Non-pigmented ciliary epithelial cell (primary cell): ENCODE measurements at places on chromosomes 1 and 21.

DNA sequence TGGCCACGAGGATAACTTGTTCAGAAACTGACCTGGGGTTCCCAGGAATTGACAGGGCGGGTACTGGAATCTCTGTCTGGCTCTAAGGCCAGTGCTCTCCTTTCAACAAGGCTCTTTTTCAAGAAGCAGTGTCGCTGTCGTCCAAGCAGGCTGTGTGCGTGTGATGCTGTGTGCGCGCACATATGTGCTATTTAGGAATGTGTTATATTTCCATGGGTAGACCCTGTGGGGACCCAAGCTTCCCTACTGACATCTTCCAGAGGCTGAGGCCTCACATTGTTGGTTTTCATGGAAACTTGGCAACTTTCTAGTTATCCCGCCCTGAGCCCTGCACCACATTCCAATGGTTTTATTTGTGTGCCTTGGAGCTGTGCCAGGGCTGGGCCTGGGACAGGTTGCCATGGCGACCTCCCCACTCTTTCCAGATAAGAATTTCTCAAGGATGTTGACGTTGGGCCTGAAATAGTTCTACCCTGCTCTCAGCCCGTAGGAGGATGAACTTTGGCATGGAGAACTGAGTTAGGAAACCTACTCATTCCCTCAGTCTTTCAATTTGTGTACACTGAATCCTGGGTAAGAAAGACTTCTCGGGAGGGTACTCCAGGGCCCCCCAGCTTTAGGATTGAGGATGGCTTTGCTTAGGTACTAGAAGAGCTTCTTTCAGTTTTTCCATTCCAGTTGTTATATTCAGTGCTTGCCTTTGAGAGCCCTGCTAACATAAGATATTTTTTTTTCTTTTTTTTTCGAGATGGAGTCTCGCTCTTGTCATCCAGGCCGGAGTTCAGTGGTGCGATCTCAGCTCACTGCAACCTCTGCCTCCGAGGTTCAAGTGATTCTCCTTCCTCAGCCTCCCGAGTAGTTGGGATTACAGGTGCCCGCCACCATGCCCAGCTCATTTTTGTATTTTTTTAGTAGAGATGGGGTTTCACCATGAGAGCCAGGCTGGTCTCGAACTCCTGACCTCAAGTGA is 38.8 kb upstream of the SRSF10 start:
- peak; percentile 99 for DNase-seq

GRCh38 chr1:17615959-17616358 is 76.5 kb downstream of the ARHGEF10L start:
- no peak for DNase-seq

- DNase-seq = no peak
Observed at GRCh38 chr1:179817789-179818188, 59.8 kb downstream of the TOR1AIP2 start.

DNA sequence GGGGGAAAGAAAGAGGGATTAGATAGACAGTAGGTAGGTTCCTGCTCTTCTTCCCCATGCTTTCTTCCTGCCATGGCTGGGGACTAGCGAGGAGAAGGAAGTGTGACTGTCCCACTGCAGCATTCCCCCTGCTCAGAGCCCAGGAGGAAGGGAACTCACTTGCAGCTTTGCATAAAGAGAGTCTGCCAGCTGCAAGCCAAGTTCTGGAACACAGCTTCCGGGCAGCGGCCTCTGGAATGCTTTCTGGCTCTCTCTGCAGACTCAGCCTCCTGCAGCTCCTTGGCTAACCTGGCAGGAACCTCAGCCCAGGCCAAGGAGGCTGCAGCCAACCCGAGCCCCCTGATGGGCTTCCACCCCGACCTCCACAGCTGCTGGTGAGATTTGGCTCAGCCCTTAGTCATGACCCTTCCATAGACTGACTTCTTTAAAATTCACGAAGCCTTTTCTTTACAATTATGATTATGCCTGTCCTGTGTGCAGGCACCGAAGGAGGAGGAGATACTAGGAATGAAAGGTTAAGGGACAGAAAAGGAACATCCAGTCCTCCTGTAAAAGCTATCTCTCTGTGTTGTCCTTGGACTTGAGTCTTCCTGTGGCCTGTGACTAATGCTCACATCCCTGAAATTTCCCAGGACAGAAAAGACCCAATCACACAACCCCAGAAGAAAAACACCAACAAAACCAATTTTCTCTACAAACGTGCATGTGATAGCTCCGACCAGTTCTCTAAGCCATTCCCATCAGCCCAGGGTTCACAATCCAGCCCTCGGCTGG is 108.2 kb upstream of the OLIG2 start:
- DNase-seq = no peak

DNA sequence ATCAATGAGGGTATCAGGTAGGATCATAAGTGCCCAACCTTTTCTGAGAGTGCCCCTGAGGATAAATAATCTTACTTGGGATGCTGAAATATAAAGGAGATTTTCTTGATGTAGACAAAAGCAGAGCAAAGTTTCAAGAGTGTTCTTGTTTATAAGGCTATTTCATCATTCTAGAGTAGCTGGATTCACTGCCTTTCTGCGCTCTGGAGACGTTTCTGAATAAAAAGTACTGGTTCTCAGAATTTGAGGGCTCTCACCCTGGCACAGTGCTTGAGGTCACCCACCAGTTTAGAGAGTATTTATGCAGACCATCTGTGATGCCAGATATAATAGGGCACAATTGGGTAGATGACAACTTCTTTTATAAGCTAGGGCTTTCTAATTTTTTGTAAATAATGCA is 103.3 kb downstream of the GDAP2 start:
- no peak for DNase-seq

DNA sequence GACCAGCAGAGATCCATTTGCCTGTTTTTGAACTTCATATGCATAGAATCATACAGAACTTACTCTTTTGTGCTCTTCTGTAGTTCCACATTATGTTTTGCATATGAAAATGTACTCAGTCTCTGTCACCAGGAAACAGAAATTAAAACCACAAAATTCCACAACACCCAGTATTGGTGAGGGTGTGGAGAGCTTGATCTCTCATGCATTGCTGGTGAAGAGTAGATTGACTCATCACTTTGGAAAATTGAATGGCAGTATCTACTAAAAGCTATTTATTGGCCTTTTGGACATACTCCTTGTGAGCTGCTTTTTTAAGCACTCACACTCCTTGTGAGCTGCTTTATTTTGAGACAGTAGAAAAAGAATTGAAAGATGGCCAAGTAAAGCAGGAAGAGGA is 43.3 kb downstream of the VTCN1 start:
- DNase-seq = no peak

DNA sequence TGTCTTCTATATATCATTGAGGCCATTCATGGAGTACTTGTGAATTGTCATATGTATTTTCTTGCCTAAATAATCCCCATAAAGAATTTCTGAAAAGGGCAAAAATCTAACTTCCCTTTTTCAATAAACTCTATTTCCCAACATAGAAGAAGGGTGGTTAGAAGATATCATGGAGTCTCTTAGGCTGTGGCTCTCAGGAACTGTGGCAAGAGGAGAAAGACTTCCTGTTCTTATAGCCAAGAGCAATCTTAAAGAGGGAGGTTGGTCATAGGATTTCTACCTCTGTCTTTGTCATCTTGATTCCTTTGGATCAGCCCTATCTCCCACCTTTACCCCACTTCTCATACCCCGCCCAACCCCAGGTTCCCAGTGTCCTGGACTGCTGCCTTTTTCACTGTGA is 175.8 kb downstream of the TYW3 start:
- DNase-seq = no peak

GRCh38 chr1:87150143-87150542 is 178.5 kb upstream of the LMO4 start:
- no peak for DNase-seq

- peak; percentile 60 for DNase-seq
Observed at GRCh38 chr1:181469829-181470228, 13.5 kb upstream of the CACNA1E start.

DNA sequence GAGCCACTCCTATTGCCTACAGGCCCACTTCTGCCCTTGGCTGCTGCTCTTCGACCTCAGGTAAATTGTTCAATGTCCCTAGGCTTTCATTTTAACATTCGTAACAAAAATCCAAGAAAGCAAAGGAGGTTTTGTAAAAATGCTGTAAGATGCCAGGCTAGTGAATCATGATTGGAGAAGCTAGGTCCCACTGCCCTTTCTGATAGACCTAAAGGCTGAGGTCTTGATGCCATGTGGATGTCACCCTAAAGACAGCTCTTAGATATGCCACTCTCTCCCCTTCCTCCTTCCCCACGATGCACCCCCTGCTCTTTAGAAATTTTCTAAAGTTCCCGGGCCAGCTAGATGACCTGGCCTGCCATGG is 9.9 kb upstream of the TMEM39B start:
- DNase-seq = no peak

DNA sequence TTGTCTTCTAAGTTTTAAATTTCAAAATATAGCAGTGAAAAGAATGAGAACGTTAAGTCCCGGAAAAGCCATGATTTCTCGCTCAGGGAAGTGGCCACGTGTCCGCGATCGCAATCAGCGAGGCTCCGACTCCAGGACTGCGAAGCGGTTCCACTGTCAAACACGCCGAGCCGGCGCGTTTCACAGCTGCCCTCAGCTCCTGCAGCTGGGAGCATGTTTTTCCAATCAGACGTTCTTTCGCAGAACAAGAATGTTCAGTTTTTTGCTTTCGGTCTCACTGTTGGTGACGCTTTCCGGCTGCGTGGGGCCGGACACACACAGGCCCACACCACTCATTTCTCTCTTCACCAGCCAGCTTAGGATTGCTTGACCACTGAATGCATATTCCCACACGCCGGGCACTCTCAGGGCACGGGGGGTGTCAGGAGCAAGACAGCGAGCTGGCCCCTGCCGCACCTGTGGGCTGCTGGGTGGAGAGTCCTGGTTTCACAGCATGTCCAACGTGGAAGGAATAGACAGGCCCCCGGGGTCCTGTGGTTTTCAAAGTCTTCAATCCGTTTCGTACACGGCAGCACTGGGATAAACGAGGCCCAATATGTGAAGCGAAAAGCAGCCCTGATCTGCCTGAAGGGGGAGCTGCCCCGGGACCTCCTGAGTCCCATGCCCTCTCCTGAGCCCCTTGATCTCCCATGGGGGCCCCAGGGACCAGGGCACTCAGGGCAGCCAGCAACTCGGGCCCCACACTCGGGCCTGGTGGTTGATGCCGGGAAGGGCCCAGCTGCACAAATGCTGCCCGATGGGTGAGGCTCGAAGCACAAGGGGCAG is 47.3 kb upstream of the COL18A1 start:
- no peak for DNase-seq

DNA sequence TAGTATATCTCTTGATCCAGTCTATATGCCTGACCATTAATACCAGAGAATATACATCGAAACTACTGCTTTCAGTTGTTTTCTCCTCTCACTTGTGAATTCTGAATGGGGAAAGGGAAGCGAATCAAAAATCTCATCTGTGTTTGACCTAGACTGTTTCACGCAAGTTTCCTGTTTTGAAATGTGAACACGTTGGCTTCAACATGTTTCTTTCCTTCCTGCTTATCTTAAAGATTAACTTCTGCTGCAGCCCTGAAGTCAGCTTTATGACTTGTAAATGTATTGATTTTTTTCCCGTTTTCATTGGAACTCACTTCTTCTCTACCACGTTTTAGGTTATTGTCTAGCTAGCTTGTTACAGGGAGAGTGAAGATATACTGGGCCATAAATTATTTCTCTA is 49.9 kb downstream of the SNX27 start:
- DNase-seq = no peak

DNA sequence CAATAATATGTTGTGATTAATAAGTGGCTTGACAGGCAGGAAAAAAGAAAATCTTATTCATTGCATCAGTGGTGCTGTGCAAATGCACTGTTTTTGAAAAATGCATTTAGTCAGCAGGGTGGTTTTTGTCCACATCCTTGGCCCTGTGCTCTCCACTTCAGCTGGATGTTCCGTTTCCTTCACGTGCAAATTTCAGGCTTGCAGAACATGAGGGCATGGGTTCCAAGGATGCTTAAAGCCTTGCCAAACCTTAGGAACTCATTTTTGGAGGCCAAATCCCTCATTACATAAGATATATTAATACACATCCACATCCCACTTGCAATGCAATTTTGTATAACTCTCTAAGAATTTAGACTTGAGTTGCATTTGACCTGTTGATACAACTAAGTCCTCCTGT is 410.1 kb downstream of the PRDM2 start:
- no peak for DNase-seq

- DNase-seq = no peak
Observed at GRCh38 chr1:155313261-155313660, 4.6 kb downstream of the FDPS start.

DNA sequence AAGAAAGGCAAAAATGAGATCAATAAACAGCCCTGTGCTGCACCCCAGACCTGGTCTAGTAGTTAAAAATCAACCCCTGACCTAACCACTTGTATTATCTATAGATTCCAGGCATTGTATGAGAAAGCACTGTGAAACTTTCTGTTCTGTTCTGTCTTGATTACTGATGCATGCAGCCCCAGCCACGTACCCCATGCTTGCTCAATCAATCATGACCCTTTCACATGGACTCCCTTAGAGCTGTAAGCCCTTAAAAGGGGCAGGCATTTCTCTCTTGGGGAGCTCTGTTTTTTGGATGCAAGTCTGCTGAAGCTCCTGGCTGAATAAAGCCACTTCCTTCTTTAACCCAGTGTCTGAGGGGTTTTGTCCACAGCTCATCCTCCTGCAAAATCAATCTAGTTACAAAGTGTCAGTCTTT is 24.2 kb upstream of the CD34 start:
- DNase-seq = no peak

DNA sequence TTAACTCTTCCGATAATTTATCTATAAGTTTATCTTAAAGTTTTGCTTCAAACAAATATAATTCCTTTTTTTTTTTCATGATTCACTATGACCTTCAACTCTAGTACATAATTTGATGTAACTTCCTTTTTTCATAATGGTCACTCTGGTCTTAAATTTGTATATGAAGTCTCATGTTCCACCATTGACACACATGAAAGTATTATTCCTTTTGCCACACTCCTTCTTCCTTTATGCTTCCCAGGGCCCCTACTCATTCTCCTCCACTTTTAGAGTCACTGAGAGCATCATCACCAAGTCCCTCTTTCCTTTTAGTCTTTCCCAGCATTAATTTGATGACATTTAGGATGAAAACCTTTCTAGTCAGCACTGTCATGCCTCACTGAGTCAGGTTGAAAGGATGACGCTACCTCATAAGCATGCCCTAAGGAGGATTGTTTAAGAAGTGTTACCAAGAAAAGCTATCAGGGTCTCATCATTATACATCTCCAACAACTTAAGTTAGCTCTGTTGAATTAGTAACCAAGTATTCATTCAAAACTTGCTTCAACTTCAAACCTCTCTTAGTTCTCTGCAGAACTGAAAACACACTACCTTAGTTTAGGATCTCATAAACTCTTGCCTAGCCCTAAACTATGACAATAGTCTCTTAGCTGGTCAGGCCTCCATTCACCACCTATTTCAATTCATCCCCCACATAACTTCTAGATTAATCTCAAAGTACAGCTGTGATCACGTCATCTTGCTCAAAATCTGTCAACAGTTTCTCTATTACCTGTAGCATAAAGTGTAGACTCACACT is 14.5 kb downstream of the AUNIP start:
- DNase-seq = no peak

DNA sequence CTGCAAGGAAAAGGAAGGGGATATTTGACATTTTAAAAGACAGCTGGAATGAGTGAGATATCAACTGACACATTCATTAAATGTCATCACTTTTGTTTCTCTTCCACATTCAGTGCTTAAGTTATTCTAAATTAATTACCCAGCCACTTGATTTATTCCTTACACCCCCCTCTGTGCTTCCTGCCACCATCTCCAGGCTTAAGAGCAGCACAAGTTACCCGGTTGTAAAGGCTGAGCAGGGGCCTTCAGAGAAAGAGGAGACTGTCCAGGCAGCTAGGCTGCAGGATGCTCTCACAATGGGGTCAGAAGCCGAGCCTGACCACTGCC is 71.4 kb downstream of the SYT6 start:
- DNase-seq = no peak

- no peak for DNase-seq
Observed at GRCh38 chr1:94315552-94316116, 78.2 kb upstream of the ARHGAP29 start.
